Cerebellar cortex (tissue), 1 donor: ENCODE measurements at places on chromosomes 12 and 14.

DNA sequence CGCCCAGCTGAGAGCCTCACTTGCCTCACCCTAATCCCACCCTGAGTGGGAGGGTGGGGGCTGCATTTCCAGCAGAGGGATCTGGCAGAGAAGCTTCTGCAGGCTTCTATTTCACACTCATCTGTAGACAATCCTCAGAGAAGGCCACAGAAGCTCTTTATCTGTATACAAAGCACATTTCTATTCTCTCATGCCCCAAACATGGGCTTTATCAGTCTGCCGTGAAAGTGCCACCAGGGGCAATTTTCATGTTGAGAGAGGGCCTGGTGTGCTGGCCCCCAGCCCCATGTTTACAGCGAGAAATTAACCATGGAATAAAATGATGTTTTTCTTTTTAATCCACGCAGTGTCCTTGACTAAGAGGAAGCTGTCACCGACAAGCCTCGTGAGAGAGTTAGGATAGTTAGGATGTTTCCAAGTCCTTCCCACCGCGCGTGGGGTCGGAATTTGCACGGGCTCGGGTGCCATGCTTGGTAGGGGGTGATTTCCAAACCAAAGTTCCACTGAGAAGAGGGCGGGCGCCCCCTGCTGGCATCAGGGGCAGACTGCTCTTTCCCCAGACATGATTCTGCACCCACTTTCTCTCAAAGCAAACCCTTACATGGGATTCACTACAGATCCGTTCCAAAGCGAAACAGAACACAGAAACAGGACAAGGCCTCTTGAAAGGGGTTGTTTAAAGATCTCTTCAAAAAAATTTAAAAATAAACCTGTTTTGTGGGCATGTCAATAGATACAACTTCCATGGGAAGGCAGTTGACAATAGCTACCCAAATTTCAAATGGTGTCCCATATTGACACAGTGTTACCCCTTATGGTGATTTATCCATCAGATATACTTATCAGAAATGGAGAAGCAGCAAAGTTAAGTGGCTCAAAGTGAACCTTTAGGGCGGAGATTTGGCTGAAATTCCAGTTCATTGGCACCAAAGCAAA is 19.4 kb downstream of the BDKRB1 start:
- DNase-seq, result peak; percentile 72

GRCh38 chr12:77992760-77993159 is 162.1 kb downstream of the NAV3 start:
- no peak for DNase-seq

- no peak for DNase-seq
These were observed 105.8 kb upstream of the SINHCAF start for GRCh38 chr12:31431721-31432240.

GRCh38 chr12:55443776-55444175 is at the start of gene OR6C2:
Gene OR6C2 (plus strand): TSS chr12:55444076. CDS start chr12:55452214, 8,138 bp downstream.
- no peak for DNase-seq

DNA sequence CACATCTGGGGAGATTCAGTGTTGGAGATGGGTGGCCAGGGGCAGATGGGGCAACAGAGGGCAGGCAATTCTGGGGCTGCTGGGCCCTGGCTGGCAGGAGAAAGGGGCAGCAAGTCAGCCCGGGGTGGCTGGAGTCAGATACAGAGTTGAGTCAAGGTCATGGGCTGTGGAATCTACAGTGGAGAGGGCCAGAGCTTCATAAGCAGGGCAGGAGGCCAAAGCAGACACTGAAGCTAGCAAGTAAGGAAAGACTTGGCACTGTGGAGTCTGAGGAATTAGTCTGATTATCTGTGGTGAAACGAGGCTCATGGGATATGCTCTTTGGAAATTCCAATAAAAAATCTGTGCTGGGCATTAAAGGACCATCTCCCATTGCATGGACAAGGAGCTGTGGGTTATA is 95.5 kb downstream of the TMX1 start:
- DNase-seq, result no peak

- no peak for DNase-seq
These were observed 4.9 kb upstream of the ASPG start for GRCh38 chr14:104080376-104081260.
